ENCODE measurements at places on chromosomes 12 and 14.
A peak's percentile ranks its signal among the peaks of the same experiment; 100 is the strongest.

DNA sequence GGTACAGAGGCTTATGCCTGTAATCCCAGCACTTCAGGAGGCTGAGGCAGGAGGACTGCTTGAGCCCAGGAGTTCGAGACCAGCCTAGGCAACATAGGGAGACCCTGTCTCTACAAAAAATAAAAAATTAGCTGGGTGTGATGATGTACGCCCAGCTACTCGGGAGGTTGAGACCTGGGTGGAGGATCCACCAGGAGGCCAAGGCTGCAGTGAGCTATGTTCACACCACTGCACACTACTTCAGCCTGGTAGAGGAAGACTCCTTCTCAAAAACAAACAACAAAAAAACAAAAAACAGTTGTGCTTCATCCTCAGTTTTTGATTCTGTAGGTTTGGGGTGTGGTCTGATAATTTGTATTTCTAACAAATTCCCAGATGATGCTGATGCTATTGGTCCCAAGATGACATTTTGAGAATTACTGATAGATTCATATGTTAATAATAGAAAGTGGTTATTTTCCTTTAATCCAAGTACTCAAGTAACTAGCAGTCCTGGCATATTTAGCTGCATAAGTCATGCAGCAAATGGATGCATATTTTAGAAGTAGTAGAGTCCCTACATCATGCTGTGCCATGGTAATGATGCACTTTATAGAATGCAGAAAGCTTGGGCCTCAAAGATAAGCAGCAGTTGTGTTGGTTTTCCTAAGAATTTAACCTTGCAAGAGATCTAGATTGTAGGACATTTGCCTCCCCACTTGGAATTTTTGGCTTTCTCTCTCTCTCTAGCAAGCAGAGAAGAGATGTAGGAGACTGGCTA is 76.1 kb upstream of the PAWR start:
- no peak for DNase-seq

DNA sequence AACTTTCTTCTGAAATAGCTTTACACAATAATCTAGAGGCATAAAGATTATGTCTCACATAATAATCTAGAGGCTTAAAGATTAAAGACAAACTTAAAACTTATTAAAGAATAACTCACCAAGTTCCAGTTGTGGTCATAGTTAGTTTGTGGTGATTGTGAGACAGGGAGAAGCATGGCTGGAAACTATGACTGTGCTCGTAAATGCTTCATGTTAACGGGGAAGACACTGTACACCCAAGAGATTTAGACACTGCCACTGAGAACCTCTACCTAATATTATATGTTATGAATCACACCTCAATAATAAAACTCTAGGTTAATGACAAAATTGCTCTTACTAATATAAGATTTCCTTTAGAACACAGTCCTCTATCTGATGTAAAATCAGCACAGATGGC is 541.6 kb downstream of the TMEM121 start:
- DNase-seq, result no peak

DNA sequence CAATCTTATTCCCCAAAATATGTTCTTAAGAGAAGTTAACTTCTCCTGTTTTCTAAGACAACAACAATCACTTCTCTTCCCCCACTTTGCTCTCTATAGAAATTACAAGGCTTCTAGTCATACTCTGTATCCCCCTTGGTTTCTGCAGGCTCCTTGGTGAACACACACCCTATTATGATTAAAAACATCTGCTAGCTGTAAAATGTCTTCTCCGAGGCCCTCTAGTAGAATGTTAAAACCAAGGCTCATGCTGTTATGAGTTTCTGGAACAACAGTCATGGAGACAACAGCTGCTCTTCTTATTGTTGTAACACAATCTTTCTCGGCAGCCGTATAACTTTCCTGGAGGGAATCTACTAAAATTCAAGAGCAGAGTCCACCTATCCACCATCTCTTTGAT is 397.5 kb upstream of the CCDC196 start:
- DNase-seq, result no peak

GRCh38 chr14:25394791-25395391 is 344.9 kb upstream of the STXBP6 start:
- no peak for DNase-seq

DNA sequence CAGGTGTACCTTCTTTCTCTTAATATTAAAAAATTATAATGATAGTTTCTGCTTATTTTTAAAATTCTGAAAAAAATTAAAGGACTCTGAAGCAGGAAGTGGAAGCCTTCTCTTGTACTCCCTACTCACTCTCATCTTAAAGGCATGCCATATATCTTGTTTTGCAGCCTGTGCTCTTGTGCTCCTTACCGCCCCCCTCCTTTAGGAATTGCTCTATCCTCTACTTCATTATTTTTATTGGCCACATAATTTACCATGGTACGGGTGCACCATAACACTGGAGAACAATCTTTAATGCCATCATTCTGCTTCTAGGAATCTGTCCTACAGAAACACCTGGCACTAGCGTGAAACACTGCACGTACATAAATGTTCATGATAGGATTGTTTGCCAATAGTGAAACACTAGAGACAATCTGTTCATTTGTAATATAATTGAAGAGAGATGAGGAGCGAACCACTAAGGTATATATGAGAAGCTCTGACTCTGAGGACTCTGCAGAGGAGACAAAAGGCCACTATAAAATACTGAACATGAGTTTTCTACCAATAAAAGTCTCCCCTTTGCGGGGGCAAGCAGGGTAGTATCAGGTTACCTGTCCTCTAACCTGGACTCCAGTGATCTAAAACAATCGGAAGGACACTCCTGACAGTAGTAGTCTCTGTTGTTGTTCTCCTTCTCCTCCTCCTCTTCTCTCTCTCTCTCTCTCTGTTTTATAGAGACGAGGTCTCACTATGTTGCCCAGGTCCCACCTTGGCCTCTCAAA is 6.3 kb upstream of the NYNRIN start:
- DNase-seq, result peak; percentile 57

DNA sequence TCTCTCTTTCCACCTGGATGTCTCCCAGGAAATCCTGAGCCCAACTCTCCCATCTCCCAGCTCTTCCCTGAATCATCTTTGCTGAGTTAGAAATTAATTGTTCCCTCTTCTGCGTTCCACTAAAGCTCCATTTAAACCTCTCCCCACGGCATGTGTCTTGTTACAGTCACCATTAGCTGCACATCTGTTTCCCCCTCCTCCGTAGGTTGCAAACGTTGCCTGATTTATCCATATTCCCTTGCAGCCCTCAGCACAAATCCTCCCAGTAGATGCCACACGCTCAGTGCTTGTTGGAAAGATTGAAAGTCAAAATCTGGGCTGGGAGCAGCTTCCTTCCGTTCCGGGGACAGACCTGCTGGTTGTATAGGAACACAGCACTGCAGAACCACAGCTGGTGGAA is 90.4 kb downstream of the SLC24A4 start:
- no peak for DNase-seq

DNA sequence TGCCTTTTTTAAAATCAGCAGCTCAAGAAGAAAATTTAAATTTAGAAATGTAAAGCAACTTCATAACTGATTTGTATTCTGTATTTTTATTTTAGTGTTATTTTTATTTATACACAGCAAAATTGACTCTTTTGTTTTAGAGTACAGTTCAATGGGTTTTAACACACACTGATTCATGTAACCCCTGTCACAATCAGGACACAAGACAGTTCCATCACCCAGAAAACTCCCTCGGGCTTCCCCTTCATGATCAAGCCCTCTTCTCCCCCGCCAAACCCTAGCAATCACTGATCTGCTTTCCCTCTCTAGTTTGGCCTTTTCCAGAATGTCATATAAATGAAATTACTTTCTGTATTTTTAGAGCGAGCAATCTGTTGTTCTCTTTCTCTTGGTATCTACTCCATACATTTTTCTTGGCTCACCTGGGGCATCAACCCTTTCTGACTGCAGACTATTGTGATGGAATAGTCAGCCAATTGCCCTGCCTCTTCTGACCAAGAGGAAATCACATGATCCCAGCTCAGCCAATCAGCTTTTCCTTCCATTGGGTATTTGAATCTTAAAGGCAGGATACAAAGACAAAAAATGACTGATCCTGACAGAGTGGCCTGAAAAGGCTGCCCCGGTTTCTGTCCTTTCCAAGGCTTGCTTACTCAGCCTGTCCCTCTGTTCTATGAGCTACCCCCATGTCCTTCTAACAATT is 5.3 kb downstream of the SLC5A8 start:
- DNase-seq, result no peak

DNA sequence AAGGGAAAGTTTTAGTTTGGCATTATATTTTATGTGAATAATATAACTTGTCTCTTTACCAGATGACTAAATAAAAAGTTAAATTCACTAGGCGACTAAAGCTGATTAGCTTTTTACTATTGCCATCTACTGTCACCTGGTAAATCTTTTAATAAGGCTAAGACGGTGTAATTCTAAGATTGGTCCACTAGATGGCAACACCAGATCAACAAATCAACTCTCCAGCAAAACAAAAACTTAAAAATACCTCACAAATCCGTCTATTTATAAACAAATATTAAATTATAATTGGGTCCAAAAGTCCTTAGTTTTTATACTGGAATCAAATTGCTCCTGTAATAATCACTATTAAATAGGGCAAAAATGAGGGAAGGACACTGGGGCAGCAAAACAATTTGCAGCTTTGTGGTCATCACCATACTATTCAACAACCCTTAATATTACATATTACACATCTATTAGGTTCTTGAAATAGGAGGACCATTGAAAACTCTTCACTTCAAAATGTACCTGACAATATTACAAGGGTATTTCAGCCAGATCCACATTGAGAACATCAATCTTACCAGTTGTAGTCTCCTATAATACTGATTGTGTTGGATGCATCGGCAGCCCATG is 47.9 kb downstream of the GALC start:
- DNase-seq, result peak; percentile 65

DNA sequence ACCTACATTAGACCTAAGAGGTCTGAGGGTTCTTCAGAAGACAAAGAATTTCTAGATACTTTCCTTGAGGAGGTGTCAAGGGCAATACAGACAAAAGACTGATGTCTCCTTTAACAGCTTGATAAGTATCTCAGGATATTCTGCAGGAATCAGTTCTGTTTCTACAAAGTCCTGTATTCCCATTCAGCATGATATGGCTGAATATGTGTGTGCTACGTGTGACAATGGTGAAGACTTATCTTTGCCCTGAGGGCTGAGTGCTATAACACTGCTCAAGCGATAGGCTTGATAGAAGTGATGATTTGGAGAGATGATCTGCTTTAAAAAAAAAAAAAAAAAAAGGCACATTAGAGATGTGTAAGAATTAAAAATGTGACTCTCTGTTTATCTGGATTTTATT is 429.7 kb downstream of the EGLN3 start:
- DNase-seq, result no peak

DNA sequence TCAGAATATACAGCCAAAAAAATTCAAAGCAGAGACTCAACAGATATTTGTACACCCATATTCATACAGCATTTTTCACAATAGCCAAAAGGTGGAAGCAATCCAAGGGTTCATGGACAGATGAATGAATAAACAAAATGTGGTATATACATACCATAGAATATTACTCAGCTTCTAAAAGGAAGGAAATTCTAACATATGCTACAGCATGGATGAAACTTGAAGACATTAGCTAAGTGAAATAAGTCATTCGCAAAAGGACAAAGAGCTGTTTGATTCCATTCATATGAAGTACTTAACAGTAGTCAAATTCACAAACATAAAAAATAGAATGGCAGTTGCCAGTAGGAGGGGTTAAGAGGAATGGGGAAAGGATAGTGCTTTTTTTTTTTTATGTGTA is 91.8 kb upstream of the ARID2 start:
- DNase-seq, result no peak

DNA sequence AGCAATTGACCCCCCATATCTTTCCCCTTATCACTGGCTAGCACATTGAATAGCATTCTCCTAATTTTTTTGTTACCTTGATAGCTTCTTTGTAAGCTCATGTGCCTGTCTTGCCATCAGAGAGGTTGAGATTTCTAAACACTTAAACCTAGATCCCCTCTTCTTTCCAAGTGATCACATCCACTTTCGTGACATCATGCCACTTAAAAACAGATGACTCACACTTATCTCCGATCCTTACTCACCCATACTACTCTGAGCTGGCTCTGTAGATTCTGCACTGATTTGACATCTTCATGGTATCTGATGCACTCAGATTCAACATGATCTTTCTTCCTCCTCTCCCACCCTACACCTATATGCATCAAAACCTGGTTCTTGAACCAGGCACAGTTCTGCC is 10.5 kb downstream of the GPR137C start:
- no peak for DNase-seq

DNA sequence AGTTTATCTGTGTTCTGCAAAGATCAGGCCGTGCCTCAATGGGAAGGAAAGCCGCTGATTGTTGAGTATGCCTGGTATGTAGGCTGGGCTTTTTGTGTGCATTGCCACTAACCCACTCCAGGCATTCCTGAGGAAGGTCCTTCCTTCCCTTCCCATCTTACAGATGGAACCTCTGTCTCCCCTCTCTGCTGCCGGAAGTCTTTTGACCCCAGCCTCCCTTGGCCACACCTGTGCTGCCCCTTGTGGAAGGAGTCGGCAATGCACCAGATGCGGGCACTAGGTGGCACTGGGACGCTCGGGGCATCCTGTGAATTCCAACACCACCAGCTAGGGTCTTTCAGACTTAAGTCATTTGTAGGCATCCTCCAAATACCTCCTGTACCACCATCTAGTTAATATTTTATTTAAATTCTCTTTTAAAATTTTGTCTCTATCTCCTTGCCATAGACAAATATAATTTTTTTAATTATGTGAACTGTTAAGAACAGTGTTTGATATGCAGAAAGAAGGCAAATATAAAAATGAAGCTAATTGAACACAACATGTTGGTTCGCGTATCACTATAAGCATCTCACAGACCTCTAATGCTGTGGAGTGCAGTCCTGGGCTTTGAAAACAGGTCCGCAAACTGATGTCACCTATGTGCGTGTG is 99.6 kb downstream of the RIN3 start:
- peak; percentile 34 for DNase-seq

GRCh38 chr12:55720894-55721444 is 776 bp downstream of the RDH5 start:
- DNase-seq, result peak; percentile 81

DNA sequence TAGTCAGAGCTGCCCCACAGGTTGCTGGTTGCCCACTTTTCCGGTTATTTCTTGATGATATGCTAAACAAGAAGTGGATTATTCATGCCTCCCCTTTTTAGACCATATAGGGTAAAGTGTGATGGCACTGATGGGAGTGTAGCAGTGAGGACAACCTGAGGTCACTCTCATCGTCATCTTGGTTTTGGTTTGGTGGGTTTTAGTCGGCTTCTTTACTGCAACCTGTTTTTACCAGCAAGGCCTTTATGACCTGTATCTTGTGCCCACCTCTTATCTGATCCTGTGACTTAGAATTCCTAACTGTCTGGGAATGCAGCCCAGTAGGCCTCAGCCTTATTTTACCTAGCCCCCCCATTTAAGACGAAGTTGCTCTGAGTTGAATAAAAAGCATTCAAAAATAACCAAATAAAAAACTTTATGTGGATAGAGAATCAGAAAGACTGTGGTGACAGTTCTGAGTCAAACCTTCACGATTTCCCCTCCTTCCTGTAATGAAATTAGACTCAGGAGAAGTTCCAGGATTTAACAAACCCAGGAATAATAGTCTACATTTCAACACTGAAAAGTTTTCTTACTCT is 144.2 kb downstream of the PAWR start:
- DNase-seq, result no peak
